ENCODE measurements at places on chromosomes 3 and 15.

DNA sequence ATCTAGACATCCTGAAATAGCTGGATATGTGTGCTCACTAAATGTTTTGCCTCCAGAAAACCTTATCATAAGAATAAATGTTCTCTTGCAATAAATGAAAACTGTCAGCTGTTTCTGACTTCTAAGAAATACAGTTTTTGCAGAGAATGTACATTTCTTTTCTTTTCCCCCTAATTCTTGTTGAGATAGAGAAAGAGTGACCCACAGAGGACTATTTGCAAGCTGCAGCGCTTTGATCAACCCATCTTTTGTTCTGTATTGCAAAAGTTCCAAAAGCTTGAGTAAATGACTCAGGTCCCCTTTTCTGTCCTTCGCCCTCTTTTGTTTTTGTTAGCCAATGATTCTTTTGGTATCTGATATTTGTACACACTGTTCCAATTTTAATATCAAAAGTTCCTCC, 141.9 kb downstream of the BBX start:
- no peak for DNase-seq

DNA sequence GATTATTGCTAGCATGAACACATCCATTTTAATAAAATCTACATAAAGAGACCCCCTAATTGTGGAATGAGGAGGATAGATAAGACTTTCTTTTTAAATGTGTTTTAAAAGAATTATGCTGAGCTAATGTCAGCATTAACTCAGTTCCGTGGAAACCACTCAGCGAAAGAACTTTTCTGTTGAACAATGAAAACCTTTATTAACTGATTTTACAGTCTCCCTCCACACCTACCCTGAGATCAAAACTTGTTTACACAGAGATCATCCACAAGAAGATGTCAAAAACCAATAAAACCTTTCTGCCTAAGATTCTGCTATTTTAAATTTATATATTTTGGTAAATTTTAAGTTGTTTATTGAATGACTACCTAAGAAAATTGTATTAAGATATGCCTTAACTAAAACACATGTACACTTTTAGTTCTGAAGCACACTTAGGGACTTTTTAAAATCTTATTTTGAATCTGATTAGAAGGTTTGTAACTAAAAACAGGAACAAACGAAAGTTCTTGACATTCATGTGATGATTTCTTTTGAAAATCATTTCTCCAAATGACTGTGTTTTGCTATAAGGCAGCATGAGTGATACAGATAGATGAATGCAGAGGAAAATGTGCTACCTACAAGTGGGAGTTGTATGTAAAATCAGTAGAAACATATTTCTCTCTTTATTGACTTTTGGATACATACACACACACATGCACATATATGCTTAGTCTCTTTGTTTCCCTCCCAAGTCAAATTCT, 369.0 kb downstream of the UNC13C start:
- DNase-seq: no peak

- no peak for DNase-seq
Measured at GRCh38 chr3:25458420-25458814, 30.4 kb downstream of the RARB start.

GRCh38 chr15:82768414-82769054, 37.3 kb downstream of the FSD2 start:
- no peak for DNase-seq

- DNase-seq: no peak
Measured at GRCh38 chr15:44692659-44693058, 18.5 kb downstream of the PATL2 start.

DNA sequence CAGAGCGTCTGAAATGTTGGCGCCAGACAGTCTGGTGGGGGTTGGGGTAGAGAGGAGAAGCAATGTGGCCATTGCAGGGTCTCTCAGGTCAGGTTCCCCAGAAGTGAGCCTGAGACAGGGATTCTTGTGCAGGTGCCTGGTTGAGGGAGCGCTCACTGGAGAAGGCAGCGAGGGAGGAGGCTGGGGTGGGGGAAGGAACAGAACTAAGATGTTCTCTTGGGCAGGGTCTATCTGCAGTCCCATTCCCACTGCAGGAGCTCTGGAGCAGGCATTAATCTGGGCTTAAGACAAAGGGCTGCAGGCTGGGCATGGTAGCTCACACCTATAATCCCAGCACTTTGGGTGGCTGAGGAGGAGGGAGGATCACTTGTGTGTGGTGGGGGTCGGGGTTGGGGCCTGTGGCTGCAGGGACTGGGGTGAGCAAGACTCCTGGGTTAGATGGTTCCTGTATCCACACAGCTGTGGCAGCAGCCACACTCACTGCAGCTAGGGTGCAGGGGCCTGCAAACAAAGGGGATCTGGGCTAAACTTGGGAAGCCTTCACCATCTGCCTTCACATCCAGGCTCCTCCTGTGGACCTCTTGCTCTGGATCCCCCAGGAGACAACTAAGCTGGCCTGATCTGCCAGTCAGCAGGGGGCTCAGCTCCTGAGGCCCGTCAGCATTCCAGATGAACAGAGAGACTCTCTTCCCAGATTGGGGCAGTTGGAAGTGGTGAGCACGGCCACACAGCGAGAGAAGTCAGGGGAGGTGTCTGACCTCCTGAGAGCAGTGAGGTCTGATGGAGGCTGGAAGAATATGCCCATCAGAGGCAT, 172.5 kb downstream of the ABHD5 start:
- no peak for DNase-seq

Measured in T47D (cell line).